Stimulated activated CD4-positive, alpha-beta T cell treated with anti-CD3 and anti-CD28 coated beads, Interleukin-15, amount 100 ng/mL, for 48 hours (primary cell): ENCODE measurements at places on chromosomes 13 and 19.

DNA sequence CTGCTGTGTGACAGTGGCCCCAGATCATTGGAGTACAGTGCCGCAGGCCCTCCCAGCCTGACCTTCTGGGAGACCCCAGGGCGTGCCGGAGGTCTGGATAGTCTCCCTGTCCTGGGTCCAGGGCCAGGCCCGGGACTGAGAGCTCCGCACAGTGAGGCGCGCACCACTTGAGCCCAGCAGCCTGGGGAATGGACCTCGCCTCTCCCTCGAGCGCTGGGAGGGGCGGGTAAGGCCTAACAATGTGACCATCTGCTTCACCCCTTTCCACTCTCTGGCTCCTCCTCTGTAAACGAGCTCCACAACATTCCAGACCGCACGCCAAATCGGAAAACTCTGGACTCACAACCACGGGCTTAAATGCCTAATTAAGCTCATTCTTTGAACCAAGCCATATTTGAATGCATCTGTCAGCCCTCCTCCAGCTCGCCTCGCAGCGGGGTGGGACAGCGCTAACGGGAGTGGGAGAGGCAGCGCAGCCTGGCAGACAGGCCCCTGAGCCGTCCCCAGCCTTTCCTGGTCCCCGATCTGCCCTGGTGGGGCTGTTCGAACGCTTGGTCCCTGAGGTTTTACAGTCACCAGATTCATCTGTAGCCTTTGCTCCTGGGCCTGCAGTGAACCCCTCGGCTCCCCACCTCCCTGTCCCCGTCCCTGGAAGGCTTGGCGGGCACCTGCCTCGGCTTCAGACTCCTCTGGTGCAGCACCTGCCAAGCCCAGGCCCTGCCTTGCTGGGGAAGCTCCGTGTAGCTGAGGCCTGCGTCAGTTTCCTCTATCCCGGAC, 120.7 kb upstream of the VSTM2B start:
- no peak for DNase-seq

DNA sequence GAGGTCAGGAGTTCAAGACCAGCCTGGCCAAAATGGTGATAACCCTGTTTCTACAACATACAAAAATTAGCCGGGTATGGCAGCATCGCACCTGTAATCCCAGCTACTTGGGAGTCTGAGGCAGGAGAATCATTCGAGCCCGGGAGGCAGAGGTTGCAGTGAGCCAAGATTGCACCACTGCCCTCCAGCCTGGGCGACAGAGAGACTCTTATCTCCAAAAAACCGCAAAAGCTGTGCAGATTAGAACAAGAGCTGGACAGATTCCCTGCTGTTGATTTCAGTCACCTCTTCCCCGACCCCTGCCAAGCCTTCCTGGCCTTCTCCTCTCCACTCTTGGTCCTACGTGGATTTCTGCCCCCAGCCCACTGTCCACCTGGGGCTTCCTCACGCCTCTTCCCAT, 8.3 kb downstream of the CAMSAP3 start:
- no peak for DNase-seq

DNA sequence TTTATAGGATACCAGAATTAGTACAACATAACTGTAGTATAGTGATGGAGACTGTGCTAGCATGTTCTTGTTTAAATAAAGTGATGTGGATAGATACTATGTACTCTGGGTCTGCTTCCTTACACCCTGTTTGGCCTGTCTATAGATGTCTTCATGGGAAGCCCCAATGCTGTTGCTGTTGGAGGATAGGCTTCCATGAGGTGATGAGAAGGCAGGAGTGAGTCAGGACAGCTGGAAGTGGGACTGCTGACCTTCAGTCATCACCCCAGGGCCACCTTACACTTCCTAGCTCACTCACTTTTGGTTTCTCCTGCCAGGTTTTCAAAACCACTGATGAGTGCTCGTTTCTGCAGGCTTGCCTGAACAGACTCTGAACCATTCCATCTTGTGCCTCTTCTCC, 4.2 kb downstream of the KCTD4 start:
- no peak for DNase-seq

DNA sequence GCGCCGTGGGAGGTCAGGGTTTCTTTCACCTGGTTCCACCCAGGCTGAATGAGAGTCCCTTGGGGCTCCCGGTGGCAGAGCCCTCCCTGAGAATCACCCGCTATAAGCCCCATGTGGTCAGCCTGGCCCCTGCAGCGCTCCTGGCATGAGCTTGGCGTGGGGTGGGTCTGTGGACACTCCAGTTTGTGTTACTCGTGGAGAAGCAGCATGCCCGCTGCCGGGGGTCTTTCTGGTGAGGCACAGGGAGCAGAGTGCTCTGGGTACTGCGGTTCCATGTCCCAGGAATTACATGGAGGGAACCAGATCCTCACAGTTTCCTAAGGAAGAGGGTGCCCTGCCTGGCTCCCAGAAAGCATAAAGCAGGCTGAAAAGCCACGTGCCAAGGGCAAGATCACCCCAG, 62.2 kb downstream of the SMARCA4 start:
- no peak for DNase-seq

GRCh38 chr13:101529422-101529821, 76.9 kb downstream of the ITGBL1 start:
- no peak for DNase-seq

- DNase-seq, result no peak
Measured at GRCh38 chr19:14530005-14530348, 583 bp downstream of the TECR start.

- no peak for DNase-seq
Measured at GRCh38 chr19:40775632-40776022, 306 bp downstream of the MIA start.

DNA sequence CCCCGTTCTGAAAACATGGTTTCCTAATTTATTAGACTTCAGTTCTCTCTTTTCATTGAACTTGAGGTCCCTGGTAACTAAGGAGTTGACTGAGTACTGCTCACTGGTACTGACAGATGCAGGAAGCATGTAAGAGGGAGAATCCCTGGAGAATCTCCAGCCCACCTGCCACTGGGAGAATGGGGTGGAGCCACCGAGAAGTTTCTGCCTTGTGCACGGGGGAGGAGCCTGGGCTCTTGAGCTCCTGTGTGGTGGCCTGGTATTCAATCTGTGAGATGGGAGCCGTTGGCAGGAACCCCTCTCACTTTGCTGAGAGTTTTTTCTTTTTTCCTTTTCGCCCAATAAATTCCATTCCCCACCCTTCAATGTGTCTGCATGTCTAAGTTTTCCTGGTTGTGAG, 13.2 kb upstream of the AKAP11 start:
- no peak for DNase-seq

DNA sequence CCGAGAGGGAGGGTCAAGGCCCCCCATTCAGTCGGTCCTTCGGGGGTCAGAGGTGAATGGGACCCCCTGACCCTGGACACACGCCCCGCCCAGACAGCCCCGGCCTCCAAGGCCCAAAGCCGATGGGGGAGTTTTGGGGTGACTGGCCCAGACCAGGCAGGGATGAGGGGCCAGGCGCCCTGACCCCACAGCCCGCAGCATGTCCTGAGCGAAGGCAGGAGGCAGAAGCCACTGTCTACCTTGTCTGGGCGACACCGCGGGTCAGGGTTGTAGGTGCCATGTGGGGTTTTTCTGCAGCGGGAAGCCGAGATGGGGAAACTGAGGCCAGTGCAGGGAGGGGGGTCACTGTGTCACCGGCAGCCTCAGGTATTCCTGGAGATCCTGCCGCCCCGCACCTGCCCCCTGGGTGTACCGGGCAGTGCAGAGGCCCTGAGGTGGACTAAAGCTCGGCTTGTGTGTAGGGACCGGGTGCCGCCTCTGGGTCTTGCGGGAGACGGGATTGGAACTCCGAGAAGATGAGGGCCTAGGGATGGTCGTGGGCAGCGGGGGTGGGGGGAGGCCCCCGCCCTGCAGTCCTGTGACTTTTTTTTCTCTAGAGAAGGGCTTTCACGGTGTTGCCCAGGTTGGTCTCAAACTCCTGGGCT, 8.5 kb downstream of the ARID3A start:
- no peak for DNase-seq

DNA sequence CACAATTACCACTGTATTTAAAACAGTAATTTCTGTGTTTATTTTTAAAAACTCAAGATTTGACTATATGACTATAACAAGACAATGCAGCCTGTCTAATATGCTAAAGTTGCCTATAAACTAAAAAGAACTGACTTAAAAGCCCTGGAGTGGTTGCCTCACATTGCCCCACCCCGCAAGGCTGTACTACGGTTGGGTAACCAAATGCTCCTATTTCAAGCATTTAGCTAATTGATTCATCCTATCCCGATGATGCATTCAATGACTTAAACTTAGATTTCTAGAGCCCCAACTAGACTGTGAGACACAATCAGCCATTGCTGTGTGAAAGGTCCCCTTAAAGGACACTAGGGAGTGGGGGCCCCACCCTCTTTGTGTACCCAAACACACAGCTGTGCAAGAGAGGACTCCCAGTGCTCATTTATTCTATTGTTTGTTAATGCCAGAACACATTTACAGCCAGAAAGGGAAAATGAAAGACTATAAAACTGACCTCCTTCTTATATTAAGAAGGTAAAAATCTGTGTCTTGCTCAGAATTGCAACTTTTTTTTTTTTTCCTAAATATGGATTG, 66.9 kb downstream of the MIPEP start:
- DNase-seq, result no peak

GRCh38 chr13:91817250-91817649, 418.8 kb downstream of the GPC5 start:
- DNase-seq, result no peak

DNA sequence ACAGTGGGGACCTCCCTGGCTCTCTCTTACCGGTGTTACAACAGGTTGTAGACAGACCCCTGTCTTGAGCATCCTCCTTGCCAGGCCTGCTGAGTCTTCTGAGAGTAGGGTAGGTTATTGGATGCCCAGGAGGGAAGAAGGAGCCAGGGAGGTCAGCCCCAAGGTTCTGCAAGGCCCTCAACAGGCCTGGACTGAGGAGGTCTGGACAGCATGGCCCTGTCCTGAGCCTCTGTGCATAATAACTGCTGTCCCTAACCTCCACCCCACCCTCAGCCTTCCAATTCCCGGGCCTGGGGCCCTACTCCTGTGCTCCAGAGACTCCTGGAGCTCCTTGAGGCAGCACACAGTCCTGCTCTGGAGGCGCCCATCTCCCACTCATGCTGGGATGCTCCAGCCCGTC, 336 bp downstream of the CD22 start:
- DNase-seq, result no peak

- DNase-seq, result no peak
Measured at GRCh38 chr13:21909331-21909730, 238.5 kb downstream of the FGF9 start.

- no peak for DNase-seq
Measured at GRCh38 chr19:39670998-39671397, 15.3 kb downstream of the LGALS16 start.

GRCh38 chr13:95660981-95661581, 15.9 kb upstream of the DNAJC3 start:
- no peak for DNase-seq

DNA sequence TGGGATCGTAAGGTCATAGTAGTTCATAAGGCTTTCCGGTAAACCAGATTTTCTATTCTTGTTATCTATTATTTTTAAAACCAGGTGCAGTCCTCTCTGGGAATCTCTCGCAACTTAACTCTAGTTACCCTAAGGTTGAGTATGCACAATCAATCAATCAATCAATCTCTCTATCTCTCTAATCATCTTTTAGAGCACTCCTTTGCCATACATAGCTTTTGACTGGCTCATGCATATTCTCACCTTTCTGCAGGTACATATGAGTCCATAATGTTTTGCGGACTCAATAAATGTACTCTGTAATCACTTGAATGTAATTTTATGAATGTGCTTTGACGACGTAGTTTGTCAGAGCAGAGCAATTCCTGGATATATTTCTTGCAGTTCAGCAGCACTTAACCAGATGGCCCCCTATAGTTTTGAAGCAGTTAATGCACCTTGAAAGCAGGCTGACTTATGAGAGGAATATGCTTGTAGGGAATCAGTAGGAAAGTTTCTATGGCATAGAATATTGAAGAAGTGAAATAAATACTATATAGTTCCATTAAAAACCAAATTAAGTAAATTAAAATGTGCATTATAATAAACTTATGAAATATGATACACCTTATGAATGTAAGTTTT, 524.7 kb downstream of the GPC5 start:
- DNase-seq, result no peak

- DNase-seq, result no peak
Measured at GRCh38 chr19:17778968-17779929, 15.7 kb upstream of the B3GNT3 start.

GRCh38 chr13:23751195-23751594, 138.0 kb downstream of the MIPEP start:
- no peak for DNase-seq

- DNase-seq, result no peak
Measured at GRCh38 chr13:29963089-29963488, 112.7 kb upstream of the UBL3 start.

- no peak for DNase-seq
Measured at GRCh38 chr13:24865163-24865953, 101.4 kb downstream of the RNF17 start.

DNA sequence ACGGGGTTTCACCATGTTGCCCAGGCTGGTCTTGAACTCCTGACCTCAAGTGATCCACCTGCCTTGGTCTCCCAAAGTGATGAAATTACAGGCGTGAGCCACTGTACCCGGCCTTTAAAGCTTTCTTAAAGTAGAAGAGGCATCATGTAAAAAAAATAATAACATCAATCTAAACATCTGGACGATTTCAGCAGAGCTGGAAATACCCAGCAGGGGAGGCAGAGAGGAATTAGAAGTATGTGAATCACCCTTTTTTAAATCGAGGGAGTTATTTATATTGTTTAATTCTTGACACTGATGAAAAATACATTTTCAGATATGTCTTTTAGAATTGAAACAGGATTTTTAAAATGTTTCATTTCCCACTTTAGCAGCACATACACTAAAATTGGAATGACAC, 37.4 kb upstream of the MTIF3 start:
- DNase-seq, result no peak

DNA sequence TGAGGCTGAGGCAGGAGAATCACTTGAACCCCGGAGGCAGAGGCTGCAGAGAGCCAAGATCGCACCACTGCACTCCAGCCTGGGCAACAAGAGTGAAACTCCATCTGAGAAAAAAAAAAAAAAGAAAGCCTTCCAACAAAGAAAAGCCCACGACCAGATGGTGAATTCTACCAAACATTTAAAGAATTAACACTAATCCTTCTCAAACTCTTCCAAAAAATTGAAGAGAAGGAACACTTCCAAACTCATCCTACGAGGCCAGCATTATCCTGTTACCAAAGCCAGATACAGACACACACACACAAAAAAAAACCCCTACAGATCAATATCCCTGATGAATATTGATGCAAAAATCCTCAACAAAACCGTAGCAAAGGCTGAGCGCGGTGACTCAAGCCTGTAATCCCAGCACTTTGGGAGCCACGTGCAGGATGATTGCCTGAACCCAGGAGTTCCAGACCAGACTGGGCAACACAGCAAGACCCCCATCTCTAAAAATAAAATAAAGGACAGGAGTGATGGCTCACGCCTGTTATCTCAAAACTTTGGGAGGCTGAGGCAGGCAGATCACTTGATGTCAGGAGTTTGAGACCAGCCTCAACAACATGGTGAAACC, 6.2 kb upstream of the EVI5L start:
- no peak for DNase-seq
